ENCODE measurements at places on chromosomes 2 and 18.
A peak's percentile ranks its signal among the peaks of the same experiment; 100 is the strongest.

GRCh38 chr2:135494917-135495316, 36.1 kb downstream of the ZRANB3 start:
- no peak for DNase-seq

DNA sequence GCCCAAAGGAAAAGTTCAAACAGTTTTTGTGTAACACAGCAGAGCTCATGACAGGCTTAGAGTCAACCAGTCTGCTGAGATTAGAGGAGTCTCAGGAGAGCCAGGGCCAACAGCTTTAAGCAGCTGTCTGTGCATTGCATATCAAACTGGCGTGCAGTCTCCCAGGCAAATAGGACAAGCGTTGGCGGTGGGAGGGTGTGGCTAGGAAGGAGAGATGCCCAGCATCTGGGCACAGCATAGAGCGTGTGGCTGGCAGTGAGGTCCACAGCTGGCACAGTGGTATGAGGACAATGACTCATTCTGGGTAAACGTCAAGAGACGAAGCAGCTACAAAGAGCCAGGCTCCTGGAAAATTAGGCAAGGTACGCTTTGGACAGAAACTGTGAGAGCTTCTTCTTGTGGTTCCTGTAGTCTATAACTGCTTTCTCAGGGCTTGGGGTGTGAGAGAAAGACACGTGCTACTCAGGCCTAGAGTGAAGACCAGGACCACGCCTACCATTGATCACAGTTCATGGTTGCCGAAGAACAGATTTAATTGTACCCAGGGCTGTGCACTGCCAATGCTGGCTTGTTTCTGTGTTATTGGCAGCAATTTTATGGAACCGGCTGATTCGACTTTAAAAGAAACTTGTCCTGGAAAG, 14.8 kb downstream of the ZAP70 start:
- no peak for DNase-seq

GRCh38 chr18:74551936-74552555, 17.7 kb downstream of the CNDP1 start:
- peak; percentile 68 for DNase-seq

GRCh38 chr2:45833301-45833967, 182.0 kb downstream of the PRKCE start:
- no peak for DNase-seq

DNA sequence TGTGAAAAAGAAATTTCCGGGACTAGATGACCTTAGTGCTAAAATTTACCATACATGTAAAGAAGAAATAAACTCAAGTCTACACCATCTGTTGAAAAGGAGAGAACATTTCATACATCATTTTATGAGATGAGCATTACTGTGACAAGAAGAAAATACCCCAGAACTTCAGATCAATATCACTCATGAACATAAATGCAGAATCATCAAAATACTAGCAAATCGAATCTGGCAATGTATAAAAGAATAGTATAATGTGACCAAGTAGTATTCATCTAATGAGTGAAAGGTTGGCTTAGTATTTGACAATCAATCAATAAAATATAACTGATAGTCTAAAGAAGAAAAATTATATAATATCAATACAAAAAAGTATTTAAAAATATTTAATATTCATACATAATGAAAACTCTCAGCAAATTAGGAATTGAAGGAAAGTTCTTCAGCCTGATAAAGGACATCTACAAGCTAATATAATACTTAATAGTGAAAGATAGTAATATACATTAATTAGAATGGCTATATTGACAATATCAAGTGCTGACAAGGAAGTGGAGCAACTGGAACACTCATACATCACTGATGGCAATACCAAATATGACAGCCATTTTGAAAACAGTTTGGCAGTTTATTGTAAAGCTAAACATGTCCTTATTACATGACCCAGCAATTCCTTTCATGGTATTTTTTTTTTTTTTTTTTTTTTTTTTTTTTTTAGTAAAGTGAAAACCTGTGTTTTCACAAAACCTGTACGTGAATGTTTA, 231.4 kb upstream of the ZEB2 start:
- no peak for DNase-seq

GRCh38 chr2:9094117-9094516, 90.6 kb upstream of the MBOAT2 start:
- DNase-seq: no peak

GRCh38 chr2:150472511-150472899, 15.0 kb downstream of the RND3 start:
- DNase-seq: no peak

GRCh38 chr2:219434468-219434717, 250 bp upstream of the SPEG start:
- no peak for DNase-seq
